ENCODE measurements at places on chromosomes 5 and 9. TPM values are rescaled to one million over a fixed set of nuclear protein-coding genes. Genes with fewer than 3 reads are reported as not detected.

Gene CBY3
- total RNA-seq, result not detected

Gene G3BP1
- total RNA-seq, result 134 TPM

Gene CTNNA1
- 416 TPM for total RNA-seq

Gene LRRC14B
- not detected for total RNA-seq

Gene ITGA1
- total RNA-seq, result 39.5 TPM

Gene LIFR
- total RNA-seq, result not detected

Gene PPP2R2B
- 0.03 TPM for total RNA-seq

Gene TMEM252
- 0.26 TPM for total RNA-seq

Gene C5orf63
- 8.1 TPM for total RNA-seq

Gene SMARCA2
- total RNA-seq, result 27.8 TPM

- no peak for DNase-seq
These were observed 70.9 kb downstream of the KCNT1 start for GRCh38 chr9:135772702-135773493.

GRCh38 chr5:151162776-151163175, 5.2 kb upstream of the ANXA6 start:
- no peak for DNase-seq

- no peak for DNase-seq
These were observed 59.1 kb downstream of the PHF2 start for GRCh38 chr9:93635186-93636107.

DNA sequence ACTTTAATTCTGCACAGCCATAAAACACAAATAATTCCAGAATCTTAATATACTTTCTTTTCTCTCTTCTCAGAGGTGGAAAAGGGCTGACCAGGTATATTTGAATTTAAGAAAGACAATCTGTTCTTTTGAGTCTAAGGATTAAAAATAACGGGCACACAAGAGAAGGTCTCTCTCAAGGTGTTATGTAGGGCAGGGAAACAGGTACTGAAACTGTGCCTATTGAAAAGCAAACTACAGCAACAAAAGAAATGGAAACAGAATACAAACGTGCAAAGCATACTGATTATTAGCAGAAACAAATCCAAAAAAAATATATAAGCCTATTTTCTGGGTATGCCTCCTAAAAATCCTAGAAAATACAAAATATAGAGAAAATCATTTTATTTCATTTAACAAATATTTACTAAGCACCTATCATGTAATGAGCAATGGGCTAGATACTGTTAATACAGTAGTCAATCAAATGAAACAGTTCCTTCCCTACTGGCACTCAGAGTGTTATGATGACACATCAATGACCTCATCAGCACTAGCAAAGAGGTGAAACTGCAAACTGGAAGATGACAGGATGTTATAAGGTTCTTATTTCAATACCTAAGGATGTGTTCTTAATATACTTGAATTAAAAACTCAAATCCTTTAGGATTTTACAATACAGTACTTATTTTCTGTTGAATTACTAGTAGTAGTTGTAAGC, 87.7 kb downstream of the AUH start:
- no peak for DNase-seq

DNA sequence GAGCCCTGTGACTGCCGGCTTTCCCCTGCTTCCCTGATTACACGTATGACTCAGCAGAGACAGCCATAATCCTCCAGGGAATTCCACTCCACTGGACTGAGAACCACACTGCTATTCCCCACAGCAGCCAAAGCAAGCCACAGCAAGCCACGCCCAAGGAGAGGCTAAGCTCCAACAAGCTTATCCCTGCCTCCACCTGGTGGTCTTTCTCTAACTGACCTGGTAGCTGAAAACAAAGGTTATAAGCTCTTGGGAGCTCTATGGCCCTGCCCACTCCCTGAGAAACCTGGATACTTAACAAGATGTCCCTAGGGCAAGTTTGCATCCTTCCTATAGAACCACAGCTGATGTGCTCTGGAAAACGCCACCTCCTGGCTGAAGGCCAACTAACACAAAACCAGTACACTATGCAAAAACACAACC, 613.7 kb upstream of the CDH18 start:
- DNase-seq, result peak; percentile 33

DNA sequence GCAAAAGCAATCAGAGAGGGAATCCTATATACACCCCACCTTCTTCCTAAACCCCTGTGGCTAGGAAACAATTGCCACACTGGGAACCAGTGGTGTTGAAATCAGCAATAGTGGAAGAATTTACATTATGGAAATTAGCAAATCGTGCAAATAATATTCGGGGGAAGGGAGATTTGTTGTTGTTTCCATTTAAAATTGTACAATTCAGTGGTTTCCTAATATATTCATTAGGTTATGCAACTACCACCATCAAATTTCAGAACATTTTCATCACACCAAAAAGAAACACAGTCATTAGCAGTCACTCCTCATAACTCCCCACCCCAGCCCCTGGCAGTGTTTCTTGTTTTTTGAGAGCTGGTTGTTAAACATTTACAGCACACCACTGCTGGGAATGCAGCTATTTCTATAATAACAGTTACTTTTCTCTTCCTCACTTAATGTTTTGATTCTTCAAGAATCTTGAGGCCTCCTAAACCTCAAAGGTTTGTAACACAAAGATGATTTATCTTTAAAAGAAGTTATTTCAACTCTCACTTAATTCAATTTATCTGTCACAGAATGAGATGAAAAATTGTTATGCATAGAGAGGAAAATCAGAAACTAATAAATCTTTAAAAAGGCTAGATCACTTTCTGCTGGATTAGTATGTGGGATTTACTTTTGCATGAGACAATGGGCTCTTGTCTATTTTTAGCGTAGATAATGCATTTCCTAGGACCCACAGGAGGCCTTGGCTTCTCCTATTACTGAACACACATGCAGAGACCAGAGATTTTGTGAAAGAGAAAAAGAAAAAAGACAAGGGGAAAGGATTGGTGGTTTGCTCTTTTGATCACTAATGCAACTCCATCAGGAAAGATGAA, 91.8 kb upstream of the DAPK1 start:
- DNase-seq, result no peak

DNA sequence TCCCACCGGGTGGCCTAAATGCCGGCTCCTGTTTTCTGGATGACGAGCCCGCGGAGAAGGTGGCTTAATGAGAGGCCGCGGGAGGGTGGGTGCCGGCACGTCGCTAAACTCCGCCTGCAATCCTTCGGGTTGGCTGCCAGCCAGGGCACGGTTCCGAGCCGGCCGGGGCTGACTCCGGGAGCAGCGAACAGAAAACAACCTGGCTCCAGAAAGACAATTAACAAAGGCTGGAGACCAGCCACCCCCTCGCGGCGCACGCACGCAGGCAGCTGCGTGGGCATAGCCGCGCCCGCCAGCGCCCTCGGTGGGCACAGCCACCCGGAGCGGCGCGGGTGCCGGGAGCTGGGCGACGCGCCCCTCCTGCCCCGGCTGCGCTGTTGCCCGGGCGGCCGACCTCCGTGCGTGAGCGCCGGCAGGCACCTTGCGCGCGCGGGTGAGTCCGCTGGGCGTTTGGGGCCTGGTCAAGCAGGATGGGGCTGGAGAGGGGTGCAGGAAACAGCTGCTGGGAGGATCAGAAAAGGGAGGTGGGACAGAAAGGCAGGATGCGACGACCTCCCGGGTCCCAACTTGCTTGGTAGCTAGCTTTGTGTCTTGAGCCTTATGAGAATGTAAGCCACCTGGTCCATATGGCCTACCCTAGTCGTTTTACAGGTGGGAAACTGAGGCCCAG, at the start of gene ARHGEF37:
Gene ARHGEF37 (plus strand): TSS at position 307 of the 670 bp plus-strand sequence. CDS start 16,272 bp downstream, outside the sequence.
- DNase-seq, result peak; percentile 59

DNA sequence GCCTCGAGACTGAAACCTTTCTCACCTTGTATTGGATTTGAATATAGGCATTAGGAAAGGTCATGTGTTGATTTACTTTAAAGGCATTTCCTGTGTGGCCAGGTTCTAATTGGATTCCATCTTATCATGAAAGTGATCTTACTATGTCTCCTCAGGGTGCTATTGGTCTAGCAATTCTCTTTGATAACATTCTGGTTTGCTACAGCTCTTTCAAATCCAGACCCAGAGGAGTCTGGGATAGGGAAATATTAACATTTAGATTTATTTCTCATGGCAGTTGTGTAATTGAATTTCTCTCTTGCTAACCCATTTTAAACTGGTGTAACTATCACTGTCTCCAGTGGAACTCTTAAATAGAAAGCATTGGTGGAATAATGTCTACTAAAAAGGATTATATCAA, 69.9 kb upstream of the NMUR2 start:
- DNase-seq, result no peak

GRCh38 chr5:56800186-56800585, 15.2 kb upstream of the MAP3K1 start:
- DNase-seq, result no peak

GRCh38 chr5:175746851-175747250, 89.0 kb downstream of the HRH2 start:
- peak; percentile 7 for DNase-seq

GRCh38 chr5:16618138-16618897, 1.5 kb upstream of the RETREG1 start:
- DNase-seq, result no peak

- no peak for DNase-seq
These were observed 121.7 kb upstream of the NR3C1 start for GRCh38 chr5:143525176-143525575.

GRCh38 chr9:98958271-98958984, 14.7 kb downstream of the COL15A1 start:
- no peak for DNase-seq

- DNase-seq, result no peak
These were observed 24.7 kb downstream of the ZBTB34 start for GRCh38 chr9:126885131-126885641.

GRCh38 chr5:42985129-42986037, 54.7 kb downstream of the ANXA2R start:
- DNase-seq, result peak; percentile 65

- no peak for DNase-seq
These were observed 16.9 kb downstream of the FAM151B start for GRCh38 chr5:80504833-80505232.

GRCh38 chr5:138488481-138488945, 23.2 kb downstream of the EGR1 start:
- no peak for DNase-seq

Data from HT-29 (cell line).